Stimulated activated CD4-positive, alpha-beta T cell treated with anti-CD3 and anti-CD28 coated beads, Interleukin-2, amount 100 ng/mL, for 4 hours (primary cell): ENCODE measurements at places on chromosomes 1 and 21.

DNA sequence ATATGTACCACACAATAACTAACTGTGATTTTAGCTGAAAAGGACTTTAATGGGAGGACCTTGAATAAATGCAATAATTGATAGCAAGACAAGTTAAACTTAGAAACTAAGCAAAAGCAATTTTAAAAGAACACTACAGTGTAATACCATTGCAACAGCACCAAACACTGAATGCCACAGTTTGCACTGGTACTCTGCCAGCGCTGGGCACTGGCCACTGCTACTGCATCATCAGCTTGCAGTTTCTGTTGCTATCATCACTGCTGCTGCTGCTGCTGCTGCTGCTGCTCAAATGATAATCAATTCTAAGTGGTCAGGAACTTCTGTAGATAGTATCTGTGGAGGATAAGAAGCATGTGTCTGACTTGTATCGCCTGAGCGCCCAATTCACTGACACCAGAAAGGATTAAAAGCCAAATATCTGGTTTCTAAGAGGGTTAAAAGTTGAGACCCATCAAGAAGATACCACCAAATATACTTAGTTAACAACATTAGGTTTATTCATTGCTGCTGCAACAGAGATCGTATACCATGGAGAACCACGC lies 306.9 kb downstream of the LRRC40 start:
- DNase-seq = no peak

GRCh38 chr1:187122566-187122965 lies 293.8 kb downstream of the PLA2G4A start:
- DNase-seq = no peak

DNA sequence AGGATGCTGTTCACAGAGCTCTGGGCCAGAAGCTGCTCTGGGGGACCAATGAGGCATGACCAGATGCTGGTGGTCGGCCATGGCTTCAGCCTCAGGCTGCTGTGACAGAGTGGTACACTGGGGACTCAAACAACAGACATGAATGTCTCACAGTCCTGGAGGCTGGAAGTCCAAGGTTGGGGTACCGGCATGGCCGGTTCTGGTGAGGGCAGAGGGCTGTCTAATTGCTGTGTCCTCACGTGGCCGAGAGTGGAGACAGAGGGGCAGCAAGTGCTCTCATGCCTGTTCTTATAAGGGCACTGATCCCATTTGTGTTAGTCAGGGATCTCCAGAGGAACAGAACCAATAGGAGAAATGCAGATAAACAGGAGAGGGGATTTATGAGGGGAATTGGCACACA lies 253.5 kb upstream of the C1orf174 start:
- no peak for DNase-seq

DNA sequence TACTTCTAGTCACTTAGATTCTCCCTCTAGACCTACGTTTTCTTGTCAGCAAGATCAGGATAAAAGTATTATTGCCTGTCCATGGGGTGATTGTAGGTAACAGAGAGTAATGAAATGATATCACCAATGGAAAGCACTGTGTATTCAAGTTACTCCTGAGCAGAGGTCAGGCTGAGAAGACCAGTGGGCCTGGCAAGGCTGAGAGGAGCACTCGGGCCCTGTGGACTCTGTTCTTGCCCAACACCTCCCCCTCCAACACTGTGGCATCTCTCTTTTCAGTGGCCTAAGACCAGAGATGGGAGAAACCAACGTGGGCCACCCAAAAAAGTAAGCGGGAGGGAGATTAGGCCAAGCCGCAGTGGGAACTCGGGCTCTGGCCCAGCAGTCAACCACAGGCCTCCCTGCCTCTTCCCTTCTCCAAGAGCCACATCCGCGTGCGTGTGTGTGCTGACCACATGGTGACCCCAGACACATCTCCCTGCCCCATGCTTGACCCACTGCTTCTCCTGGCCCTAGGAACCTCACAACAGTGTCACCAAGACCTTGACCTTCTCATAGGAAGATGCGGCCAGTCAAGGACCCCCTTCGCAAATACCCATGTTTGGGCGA lies 12.3 kb downstream of the RORC start:
- DNase-seq = no peak

DNA sequence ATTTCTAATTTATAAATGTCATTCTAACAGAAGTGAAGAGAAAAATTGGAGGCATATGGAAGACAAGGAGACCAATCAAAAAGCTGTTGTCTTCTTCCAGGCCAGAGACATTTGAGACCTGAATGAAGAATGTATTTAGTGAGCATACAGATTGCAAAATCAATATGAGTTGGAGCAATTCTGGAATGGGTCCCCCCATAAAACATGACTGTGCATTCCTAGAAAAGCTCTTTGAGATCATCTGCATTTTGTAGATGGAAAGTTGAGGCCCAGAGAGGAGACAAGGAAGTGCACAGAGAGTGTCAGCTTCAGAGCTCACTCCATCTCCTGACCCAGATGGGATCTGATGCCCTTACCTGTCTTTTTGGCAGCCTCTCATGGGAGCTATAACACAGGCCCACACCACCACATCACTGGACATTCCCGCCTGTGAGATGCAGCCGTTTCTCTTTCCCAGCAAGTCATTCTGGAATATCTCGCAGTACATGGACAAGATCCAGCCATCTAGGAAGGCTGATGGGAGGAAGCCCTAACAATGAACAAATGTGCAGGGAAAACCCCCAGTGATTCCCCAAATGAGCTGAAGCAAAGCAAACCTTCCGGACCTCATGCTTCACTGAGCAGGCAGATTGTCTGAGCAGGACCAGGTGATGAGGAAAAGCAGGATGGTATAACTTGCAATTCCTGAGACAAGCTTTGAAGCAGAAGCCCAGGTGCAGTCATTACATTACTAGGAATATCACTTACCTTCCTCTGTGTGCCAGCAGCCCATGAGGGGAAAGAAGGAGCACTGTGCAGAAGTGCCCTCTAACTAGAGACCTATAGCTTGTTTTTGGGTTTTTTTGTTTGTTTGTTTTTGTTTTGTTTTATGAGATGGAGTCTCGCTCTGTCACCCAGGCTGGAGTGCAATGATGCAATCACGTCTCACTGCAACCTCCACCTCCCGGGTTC lies 445.6 kb downstream of the PLPP3 start:
- no peak for DNase-seq

DNA sequence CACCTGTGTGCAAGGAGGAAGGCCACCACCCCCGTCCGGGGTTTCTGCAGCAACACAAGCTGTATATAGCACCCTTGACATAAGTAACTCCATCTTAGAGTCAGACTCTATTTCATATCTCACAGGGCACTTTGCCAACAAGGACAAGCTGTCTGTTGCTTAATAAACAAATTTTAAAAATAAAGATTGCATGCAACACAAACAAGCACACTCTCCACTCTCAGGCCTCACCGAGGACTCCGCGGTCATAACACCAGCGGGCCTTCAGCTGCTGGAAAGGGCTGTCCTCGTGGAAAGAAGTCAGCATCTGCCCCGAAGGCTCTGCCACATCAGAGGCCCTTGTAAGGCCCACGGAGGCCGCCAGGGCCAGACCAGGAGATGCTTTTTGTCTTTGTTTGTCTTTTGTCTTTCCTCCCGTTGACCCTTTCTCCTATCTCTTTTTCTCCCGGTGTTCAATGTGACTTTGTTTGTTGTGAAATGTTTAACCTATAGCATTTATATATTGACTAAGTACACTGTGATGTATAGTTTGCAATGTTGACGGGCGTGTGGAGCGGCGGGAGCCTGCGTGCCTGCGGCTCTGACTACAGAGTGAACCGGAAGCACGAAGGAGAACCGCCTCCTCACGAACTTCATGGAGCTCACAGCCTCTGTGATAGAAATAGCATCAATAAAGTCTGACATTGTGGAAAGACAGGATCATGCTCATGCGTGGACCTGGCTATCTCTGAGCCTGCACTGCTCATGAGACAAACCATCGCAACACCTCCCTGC lies 24.1 kb downstream of the MEGF6 start:
- DNase-seq = no peak

DNA sequence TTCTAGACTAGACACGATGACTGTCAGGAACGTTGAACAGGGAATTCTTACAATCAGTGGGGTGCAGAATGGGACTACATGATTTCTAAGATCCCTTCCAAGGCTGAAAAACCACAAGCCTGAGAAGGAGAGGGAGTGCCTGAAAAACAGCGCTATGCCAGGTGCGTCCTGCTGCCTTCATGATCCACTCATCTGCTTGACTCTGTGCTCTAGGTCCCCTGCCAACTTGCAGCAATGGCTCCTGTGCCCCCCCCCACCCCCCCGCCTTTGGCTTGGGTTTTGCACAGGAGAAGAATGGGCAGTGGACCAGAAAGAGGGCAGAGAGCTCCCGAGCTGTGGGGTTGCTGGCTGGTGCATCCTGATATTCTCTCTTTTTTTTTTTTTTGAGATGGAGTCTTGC lies 5.9 kb downstream of the SLC2A7 start:
- no peak for DNase-seq

- no peak for DNase-seq
These were observed 30.6 kb upstream of the PLA2G2A start for GRCh38 chr1:20010016-20010415.

GRCh38 chr1:239283216-239283615 lies 103.2 kb upstream of the CHRM3 start:
- DNase-seq = no peak

DNA sequence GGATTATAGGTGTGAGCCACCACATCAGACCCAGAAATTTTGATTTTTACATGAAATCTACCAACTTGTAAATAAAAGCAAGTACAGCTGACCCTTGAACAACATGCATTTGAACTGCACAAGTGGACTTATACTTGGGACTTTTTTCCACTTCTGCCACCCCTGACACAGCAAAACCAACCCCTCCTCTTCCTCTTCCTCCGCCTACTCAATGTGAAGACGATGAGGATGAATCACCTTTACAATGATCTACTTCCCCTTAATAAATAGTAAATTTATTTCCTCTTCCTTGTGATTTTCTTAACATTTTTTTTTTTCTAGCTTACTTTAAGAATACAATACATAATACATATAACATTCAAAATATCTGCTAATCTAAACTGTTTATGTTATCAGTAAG lies 17.5 kb upstream of the YRDC start:
- no peak for DNase-seq

DNA sequence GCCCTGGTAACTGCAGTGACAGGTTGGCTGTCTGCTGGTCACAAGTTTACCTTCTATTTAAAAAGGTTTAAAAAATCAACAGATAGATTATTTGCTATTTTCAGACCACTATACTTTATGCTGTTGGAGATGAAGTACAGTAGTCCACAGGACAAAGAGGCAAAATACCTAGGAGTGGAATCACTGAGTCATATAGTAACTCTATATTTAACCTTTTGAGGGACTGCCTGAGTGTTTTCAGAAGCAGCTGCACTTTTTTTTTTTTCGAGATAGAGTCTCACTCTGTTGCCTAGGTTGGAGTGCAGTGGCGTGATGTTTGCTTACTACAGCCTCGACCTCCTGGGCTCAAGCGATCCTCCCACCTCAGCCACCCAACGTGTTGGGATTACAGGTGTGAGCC lies 11.7 kb downstream of the CNIH4 start:
- DNase-seq = no peak

DNA sequence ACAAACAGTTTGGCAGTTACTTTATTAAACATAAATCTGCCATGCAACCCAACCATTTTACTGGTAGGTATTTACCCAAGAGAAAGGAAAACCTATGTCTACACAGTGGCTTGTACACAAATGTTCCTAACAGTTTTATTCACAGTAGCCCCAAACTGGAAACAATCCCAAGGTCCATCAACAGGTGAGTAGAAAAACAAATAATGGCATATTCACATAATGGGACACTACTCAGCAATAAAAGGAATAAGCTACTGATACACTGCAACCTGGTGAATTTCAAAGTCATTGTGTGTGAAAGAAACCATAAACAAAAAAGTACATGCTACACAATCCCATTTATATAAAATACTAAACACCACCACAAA lies 12.7 kb downstream of the KYAT3 start:
- no peak for DNase-seq

DNA sequence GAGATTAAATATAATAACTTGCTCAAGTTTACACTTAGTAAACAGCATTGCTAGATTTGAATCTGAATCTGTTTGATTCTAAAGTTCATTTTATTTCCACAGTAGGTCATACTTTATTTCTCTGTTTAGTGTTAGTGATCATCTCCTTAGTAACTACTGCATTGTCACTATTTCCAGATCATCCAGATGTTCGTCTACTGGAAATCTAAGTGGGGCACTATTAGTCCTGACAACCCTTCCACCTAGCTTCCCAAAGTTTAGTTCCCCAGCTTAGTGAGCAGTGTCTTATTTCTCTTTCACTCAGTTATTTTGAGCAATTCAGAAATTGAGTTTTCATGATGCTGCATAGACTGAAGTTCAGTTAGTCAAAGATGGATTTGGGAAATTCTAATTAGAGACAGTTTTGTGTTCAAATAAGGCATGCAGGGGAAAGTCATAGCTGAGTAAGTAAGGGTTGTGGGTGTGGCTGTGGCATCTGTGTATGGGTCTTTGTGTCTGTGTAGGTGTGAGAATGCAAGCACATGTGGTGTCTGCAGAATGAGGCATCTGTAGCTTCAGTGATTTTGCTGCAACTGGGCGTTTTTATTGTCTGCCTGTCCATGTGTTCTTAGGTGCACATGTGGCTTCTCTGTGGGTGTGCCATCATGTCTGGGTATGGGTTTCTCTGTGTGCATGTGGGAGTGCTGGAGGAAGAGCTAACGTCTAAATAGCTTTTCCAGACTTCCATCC lies 107.3 kb downstream of the NTMT2 start:
- DNase-seq = no peak

- DNase-seq = no peak
These were observed 144.7 kb downstream of the ROR1 start for GRCh38 chr1:63918418-63918945.

GRCh38 chr1:41152622-41153044 lies 89.5 kb downstream of the SCMH1 start:
- no peak for DNase-seq

GRCh38 chr1:208888376-208888775 lies 644.2 kb upstream of the PLXNA2 start:
- no peak for DNase-seq

GRCh38 chr1:110258734-110259133 lies 48.6 kb downstream of the KCNC4 start:
- DNase-seq = no peak

- no peak for DNase-seq
These were observed 5.5 kb upstream of the PLEKHM2 start for GRCh38 chr1:15678578-15678977.

- DNase-seq = no peak
These were observed 25.0 kb downstream of the RBM15 start for GRCh38 chr1:110364221-110364620.

GRCh38 chr1:152906023-152906565 lies 2.3 kb upstream of the IVL start:
- no peak for DNase-seq

GRCh38 chr1:115153966-115154557 lies 64.8 kb upstream of the TSPAN2 start:
- DNase-seq = no peak
